ENCODE measurements at places on chromosomes 1 and 21. TPM values are rescaled to one million over a fixed set of nuclear protein-coding genes. Genes with fewer than 3 reads are reported as not detected.
A peak's percentile ranks its signal among the peaks of the same experiment; 100 is the strongest.

The PAPPA2 gene
- total RNA-seq, result 0.27 TPM

DNA sequence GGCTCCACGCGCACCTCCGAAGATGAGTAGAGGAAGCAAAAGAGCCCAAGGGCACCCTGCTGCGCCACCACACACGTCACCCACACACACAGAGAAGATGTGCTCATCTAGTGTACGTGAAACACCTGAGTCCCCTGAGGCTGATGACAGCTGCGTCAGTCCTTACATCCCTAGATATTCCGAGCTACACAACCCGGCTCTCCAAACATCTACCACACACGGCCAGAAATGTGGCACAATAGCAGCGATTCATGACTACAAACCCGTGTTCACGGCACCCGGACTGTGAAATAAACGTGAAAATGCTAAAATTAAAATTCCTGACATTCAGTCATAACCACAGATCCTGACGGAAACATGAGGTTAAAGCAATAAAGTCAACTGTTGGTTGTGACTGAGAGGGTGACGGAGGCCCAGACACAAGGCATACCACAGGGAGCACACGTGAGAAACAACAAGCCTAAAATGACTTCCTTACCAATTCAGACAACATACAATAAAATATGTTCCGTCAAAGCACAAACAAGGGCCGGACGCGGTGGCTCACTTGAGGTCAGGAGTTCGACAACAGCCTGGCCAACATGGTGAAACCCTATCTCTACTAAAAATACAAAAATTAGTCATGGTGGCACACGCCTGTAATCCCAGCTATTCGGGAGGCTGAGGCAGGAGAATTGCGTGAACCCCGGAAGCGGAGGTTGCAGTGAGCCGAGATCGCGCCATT lies 7.3 kb downstream of the SSU72 start:
- H3K27me3 ChIP-seq, result no peaks in the 10 kb centered on the region
- no peak for DNase-seq
- peak overlapping the region; percentile 91 for H3K27ac ChIP-seq
- H3K36me3 ChIP-seq, result peaks cover 33% of the 10 kb centered on the region
- no peak overlapping the region for H3K4me3 ChIP-seq

The DNMT3L gene
- not detected for total RNA-seq

- no peak overlapping the region for H3K27ac ChIP-seq
- no peak for DNase-seq
- no peak overlapping the region for H3K4me3 ChIP-seq
- no peaks in the 10 kb centered on the region for H3K4me1 ChIP-seq
Measured at GRCh38 chr1:168312718-168313604, 32.3 kb downstream of the TBX19 start.

DNA sequence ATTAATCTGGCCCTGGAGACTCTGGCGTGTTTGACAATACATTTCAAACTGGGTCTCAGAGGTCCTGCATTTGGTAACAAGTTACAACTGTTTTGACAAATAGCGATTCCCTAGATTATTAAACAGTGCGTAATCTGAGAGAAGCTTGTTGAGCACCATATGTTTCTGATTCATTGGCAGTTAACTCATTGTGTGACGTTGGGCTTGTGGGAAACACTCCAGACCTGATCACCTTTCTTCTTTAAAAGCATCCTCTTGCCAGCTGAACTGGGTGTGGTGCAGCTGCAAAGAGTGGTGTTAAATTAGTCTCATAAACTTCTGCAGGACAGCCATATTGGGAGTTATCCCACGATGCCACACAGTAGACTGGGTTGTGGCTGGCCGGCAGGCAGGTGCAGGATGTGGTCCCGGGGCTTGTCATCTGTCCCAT lies 82.7 kb downstream of the CDC7 start:
- peaks cover 13% of the 10 kb centered on the region for H3K4me1 ChIP-seq
- no peaks in the 10 kb centered on the region for H3K36me3 ChIP-seq
- no peak for DNase-seq
- H3K27ac ChIP-seq, result no peak overlapping the region
- H3K27me3 ChIP-seq, result no peaks in the 10 kb centered on the region

The RASAL2 gene
- total RNA-seq, result 29.5 TPM

The C1orf185 gene
- total RNA-seq, result not detected

DNA sequence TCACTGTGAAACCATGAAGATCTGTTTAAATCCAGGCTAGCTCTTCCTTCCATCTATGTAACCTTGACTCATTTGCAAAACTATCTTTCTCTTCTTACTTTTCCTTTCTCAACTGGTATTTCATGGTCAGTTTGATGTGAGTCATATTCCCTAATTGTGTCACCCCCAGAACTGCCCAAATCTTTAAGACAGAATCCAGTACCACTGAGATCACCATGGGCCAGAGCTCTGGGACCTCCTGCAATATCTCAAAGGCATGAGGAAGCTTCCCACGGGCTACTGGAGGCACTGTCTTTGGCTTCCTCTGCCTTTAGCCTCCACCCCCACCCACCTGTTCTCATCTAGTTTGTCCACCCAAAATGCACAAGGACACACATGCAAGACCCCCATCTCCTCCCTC lies 274.4 kb upstream of the FMN2 start:
- DNase-seq, result no peak
- H3K4me3 ChIP-seq, result no peak overlapping the region
- H3K4me1 ChIP-seq, result peaks cover 43% of the 10 kb centered on the region
- H3K36me3 ChIP-seq, result no peaks in the 10 kb centered on the region
- H3K27me3 ChIP-seq, result no peaks in the 10 kb centered on the region
- H3K27ac ChIP-seq, result peak overlapping the region; percentile 4

GRCh38 chr1:116516631-116517030 lies 54.2 kb downstream of the CD58 start:
- H3K27ac ChIP-seq, result no peak overlapping the region
- H3K4me1 ChIP-seq, result no peaks in the 10 kb centered on the region

GRCh38 chr1:62823556-62823955 lies 39.6 kb downstream of the ATG4C start:
- peak overlapping the region; percentile 18 for H3K27ac ChIP-seq
- H3K27me3 ChIP-seq, result no peaks in the 10 kb centered on the region
- peaks cover 11% of the 10 kb centered on the region for H3K4me1 ChIP-seq
- DNase-seq, result no peak
